ENCODE measurements at places on chromosomes 1 and 21.

- DNase-seq: no peak
These were observed 236.8 kb downstream of the PAPPA2 start for GRCh38 chr1:176699821-176700220.

GRCh38 chr1:240232530-240232929 lies 140.8 kb downstream of the FMN2 start:
- DNase-seq: no peak

DNA sequence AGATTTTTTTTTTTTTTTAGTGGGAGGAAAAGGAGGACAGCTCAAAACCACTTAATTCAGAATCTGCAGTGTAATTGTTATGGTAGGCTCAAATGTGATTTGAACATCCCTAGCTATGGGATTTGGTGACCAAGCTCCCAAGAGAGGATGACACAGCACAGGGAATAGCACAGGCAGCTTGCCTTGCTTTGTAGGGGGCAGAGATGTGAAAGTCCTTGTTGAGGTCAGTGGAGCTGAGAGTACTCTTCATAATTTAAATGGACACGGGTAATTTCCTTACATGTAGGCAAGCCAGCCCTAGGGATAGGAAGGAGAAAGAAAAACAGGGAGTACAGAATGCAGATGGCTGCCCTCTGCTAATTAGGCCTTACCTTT lies 3.2 kb upstream of the UCK2 start:
- no peak for DNase-seq

GRCh38 chr1:218499011-218499691 lies 154.0 kb downstream of the TGFB2 start:
- DNase-seq: no peak

DNA sequence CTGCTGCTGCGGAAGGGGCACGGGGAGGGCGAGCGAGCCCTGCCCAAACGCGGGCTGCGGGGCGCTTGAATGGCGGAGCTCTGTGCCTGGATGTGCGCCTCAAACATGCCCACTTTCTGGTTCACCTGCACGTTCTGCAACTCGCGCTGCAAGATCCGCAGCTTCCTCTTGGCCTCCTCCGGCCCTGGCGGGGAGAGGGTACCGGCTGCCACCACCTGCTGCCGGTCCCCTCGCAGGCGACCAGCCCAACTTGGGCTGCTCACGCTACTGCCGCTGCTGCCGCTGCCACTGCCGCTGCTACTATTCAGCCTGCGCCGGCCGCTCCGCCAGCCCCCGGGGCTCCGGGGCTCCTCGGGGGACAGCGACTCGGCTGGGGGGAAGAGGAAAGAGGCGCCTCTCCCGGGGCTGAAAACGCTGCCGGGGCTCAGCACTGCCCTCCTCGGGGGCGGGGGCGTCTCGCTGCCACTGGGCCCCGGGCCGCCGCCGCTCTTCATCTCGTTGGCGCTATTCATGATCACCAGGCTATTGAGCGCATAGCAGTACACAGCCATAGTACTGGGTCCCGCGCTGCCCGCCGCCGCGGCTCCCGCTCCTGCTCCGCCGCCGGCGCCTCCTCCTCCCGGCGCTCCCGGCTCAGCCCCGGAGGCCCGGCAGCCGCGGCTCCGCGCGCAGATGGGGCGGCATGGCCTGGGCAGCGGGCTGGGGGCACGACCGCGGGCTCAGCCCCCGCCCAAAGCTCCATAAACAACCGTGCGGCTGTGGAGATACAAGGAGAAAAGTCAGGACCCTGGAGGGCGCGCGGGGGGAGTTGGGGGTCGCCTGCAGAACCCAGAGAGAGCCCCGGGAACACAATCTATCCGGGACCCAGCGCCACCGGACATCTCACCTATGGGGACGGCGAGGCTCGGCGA lies 1.9 kb downstream of the ITPKB start:
- DNase-seq: no peak

All from GM19239 (cell line).